Left renal cortex interstitium (tissue), 4 donors: ENCODE measurements at places on chromosomes 6 and 20. TPM values are rescaled to one million over a fixed set of nuclear protein-coding genes. Genes with fewer than 3 reads are reported as not detected.

DNA sequence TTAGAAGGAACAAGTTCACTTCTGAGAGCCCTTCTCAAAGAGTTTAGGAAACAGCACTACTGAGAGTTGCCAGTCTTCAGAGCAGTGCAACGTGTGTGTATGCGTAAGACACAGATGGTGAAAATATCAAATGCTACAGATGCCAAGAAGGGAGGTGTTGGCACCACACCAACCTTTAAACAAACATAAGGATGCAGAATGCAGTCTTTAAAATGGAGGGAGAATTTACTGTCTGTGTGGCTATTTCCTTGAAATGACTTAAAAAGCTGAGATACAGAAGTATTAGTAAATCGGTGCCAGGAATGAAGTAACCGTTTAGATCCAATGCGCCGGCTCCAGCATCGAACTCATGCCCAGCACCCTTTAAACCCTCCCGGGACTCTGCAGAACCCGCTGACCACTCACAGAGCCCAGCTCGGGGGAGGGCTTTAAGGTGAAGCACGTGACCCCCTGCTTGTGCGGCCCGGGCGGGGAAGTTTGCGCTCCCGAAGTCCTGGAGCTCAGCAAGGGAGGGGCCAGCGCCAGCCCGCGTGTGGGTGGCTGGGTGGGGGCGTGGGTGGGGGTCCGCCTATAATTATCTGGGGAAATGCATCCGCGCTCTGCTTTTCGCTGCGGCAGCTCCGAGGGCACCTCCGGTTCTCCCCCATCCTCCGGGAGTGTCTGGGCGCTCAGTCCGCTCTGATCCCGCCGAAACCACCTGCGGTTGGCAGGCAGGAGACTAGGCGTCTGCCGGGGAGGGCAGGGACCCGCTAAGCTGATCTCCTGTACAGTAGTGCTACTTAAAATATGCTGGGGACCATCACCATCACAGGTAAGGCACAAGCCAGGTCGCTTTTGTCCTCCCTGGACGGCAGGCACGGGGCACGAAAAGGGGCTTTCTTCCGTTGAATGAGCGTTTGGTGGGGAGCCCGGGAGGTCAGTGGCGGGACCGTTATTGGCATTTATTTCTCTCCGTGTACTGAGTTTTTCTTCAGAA lies 66.0 kb downstream of the ZBTB2 start:
- no peak for DNase-seq

GRCh38 chr6:8462169-8462568 lies 26.8 kb upstream of the SLC35B3 start:
- DNase-seq = no peak

DNA sequence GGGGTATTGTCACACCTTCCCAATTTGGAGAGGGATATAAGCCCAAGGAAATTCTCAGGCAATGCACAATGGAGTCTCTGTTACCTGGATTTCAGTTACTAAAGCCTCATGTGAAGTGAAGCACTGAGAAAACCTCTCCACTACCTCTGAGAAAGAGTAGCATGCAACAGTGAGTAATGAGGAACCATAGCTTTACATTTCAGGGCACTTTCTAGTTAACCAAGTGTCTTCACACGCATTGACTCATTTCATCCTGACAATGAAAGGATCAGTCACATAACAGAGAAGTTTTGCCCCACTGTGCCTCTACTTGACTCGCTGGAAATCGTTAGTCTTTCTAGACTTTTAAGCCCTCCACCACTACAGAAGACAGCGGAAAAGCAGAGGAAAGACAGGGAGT lies 86.2 kb upstream of the ARID1B start:
- no peak for DNase-seq

DNA sequence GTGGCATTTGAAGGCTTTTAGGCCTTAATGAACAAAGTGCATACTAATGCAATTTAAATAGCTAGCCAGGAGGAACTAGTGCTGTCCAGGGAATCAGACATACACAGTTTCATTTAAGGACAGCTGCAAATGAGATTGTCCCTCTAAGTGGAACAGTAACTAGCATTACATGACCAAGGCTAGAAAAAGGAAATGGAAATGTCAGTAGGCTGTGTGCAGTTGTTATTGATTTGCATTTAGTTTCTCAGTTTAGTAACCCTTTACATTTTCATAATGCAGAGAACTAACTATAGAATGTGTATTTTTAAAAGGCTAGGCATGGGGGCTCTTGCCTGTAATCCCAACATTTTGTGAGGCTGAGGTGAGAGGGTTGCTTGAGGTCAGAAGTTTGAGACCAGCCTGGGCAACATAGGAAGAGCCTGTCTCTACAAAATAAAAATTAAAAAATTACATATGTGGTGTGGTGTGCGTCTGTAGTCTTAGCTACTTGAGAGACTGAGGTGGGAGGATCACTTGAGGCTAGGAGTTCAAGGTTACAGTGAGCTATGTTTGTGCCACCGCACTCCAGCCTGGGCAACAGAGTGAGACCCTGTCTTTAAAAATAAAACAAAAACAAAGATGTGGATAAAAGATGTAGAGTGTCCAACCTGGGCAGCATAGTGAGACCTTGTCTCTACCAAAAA lies 468.0 kb downstream of the UTRN start:
- no peak for DNase-seq

- DNase-seq = no peak
Measured at GRCh38 chr20:33130568-33131061, 37.3 kb upstream of the BPIFA2 start.

- DNase-seq = no peak
Measured at GRCh38 chr20:47672886-47673670, 112.2 kb downstream of the SULF2 start.

DNA sequence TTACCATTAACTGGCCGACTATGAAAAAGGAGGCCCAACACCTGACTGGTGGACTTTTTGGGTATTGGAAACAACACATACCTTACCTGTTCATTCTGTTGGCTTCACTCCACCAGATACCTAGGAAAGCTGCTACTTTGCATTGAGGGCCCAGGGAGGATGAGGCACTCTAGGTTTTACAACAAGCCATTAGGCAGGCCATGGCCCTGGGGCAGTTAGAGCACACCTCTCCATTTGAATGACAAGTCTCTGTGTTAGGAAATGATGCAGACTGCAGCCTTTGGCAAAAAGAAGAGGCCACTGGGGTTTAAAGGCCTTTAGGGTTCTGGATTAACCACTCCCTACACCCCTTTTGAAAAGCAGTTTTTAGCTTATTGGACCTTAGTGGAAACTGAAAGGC lies 144.3 kb downstream of the OR2B2 start:
- DNase-seq = no peak

DNA sequence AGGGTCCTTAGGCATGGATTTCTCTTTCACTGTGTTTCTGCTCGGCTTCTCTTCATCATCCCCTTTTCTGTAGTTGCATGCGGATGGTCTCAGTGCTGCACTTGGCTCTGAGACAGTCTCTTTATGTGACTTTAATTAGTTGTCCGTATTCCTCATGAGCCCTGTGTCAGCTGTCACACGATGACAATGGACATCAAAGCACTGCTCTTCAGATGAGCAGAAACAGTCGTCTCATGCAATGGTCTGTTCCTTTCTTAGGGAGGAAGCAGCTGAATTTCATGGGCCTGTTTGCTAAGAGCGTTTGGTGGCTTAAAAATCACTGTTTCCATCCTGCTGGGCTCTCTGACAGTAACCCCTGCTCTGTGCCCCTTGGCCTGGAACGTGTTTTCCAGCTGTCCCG lies 64.9 kb downstream of the SYTL3 start:
- DNase-seq = no peak

- no peak for DNase-seq
Measured at GRCh38 chr20:63821811-63822210, 9.3 kb downstream of the ZBTB46 start.

GRCh38 chr6:166766769-166767168 lies 139.7 kb upstream of the RPS6KA2 start:
- no peak for DNase-seq

CALHM4 gene
- 0.46 TPM for polyA plus RNA-seq
